ENCODE measurements at places on chromosomes 12 and 14. TPM values are rescaled to one million over a fixed set of nuclear protein-coding genes. Genes with fewer than 3 reads are reported as not detected.

DNA sequence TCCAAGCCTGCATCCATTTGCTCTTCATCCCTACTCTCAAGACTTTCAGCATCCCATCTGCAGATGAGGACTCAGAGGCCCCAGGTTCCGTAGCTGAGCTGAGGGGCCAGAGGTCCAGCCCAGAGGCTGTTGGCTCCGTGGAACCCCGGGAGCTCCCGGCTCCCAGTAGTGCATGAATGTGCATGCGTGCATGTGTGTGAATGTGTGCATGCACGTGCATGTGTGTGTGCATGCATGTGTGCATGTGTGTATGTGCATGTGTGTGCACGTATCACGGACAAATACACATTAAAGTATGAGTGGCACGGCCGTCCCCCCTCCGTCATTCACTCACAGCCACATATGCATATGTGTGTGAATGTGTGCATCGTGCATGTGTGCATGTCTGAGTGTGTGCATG lies 149.9 kb downstream of the KIF26A start:
- DNase-seq: no peak

DNA sequence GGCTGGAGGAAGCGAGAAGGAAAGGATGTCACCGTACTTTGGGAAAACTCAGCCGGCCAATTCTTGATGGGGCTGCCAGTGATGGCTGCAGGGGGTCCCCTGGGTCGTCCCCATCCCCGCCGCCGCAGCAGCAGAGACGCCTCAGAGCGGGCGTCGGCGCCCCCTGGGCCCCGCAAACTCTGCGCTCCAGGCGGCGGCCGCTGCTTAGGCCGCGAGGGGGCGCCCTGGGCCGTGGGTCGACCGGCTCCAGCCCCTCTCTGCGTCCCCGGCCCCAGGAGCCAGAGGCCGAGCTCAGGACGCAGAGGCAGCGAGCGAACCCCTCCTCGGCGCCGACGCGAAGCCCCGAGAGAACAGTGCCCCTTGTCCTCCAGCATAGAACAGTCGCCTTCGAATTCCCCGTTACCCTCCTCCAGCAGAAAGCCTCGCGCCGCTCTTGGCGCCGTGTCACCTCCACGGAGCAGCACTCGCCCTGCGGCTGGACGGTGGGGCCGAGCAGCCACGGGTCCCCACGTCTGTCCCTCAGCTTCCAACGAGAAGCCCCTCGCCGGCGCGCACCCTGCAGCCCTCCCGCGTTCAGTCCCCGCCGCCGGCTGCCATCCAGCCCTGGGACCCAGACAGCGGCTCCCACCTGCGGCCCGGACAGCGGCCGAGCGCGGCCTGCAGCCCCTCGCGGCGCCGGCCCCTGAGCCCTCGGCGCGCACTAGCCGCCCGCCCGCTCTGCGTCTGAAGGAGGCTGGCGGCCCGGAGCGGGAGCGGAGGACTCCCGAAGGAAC lies 106.6 kb downstream of the PRICKLE1 start:
- DNase-seq: peak; percentile 29

PLA2G1B gene
- not detected for total RNA-seq

DNA sequence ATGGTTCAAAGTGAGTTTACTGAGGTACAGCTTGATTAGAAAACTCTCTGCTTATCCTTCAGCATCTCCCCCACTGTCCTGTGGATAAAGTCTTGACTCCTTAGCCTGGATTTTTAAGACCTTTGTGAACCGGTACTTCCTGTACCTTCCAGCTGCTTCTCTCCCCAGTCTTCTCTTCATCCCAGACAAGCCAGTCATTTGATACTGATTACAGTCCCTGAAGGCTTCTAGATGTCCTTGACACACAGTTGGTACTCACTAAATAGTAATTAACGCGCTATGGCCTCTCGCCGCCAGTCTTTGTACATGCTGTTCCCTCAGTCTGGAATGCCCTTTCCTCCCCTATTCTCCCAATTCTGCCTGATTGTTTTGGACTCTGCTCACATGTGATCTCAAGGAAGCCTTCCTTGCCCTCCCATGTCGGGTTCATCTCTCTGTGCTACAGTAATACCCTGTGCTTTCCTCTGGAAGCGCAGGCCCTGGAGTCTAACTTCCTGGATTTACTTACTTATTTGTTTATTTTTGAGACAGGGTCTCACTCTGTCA lies 50.6 kb upstream of the PTGR2 start:
- no peak for DNase-seq

Data from omental fat pad (tissue), 4 donors.